ENCODE measurements at places on chromosomes 5 and 9. TPM values are rescaled to one million over a fixed set of nuclear protein-coding genes. Genes with fewer than 3 reads are reported as not detected.

Gene SYNPO
- polyA plus RNA-seq = 25.6 TPM

GRCh38 chr5:3346111-3346820 lies 249.4 kb upstream of the IRX1 start:
- DNase-seq = no peak

DNA sequence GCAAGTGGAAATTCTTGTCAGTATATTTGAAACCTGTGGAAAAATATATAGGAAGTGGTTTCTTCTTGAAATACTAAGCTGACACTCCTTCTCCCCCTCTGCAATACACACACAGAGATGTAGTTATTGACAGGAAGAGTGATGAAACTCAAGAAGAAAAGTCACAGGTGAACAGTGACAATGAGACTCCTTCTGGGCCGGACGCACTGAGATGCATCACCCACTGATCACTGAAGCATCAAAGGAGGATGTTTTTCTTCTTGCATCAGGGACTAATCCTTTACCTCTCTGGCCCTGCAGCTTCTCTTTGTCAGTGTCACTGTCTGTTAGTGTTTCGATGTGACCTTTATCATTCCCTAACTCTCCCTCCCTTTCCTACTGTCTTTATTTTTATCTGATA lies 1864.2 kb upstream of the C9orf72 start:
- no peak for DNase-seq

DNA sequence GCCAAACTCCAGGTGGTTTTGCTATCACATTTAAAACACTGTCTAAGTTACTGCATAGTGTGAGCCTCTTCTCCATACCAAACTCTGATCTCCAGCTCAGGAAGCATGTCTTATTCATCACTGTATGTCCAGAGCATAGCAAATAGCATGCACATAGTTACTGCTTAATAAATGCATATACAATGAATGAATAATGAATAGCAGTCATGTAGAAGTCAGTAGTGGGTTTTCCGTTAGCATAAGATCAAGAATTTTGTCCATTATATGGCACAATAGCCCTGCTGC lies 329.4 kb downstream of the ARRDC3 start:
- DNase-seq = no peak

GRCh38 chr5:86968301-86968753 lies 299.4 kb upstream of the RASA1 start:
- DNase-seq = peak; percentile 42

DNA sequence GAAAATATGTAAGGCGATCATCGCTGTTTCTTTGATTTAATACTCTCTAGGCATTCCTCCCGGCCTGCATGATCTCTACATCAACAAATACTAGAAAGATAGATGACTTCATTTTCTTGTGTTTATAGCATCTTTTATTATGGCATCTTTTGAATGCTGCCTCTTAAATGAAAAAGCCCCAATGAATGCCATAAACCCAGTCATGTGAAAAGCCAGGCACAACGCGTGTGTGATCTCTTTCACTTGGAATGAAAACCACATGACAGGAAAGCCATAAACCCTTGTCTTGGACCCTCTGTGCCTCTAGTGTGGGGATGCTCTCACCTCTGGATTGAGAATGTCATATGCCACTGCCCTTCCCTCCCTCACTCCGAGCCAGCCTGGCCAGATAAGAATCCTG lies 476.2 kb downstream of the SEMA5A start:
- DNase-seq = no peak

Measured in muscle of arm (tissue), 14 donors.